ENCODE measurements at places on chromosomes 12 and 14.

DNA sequence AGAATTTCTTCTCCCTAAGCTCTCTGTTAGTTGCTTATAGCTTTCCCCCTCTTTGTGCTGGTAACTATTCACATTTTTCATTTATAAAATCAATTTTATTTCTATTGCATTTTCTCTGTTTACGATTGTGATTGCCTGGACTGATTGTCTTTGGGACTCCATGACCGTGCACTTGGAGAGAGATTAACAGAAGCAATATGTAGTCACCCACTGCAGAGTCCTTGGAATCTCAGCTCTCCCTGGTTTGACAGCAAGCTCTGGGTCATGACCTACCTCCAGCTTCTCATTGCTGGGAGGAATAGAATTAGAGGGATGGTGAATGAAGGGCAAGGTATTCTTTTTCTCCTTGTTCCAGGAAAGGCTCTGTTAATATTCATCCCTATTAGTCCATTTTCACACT is 398.2 kb downstream of the AACS start:
- DNase-seq = no peak

DNA sequence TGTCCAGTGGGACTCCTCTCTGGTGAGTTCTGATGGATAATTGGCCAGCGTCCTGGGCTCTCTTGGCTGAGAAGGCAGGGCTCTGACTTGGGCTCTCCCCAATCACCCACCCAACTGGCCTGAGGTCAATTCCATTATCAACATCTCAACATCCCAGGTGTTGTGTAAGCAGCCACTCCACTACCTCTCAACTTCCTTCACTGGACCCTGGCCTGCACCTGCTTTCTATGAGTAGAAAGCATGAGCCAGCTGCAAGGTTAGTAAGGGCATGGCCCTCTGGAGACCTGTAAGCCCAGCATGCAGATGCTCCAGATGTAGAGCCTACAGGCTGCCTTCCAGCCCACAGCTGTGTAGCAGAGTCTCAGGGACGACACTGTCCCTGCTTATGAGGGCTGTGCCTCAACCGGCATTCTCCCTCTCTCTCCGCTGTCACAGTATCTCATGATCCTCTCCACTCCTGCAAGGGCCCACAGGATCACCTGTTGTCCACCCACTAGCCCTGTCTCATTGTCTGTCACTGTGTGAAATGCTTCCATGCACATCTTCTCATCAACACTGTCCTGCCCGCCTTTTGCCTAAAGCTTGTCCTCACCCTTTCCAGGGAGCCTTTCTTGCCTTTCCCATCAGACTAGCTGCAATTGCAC is 5.4 kb upstream of the KRT81 start:
- DNase-seq = no peak

DNA sequence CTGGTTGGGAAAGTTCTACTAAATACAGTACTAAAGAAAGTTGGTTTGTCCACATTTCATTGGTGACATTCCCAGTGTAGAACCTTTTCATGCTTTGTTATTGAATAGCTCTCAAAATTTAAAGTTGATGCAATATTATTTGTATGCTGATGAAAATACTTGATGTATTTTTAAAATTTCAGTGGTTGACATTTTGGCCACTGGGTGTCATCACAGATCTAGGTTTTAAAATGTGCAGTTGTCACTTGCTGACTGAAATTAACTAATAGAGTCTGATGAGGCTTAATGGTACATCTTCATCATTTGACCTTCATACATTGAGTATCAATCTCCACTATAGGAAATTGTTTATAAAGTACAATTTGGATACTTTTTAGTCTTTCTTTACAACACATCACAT is 37.1 kb downstream of the CMAS start:
- DNase-seq = no peak

GRCh38 chr14:51205486-51205885 is 34.6 kb upstream of the TMX1 start:
- DNase-seq = no peak

DNA sequence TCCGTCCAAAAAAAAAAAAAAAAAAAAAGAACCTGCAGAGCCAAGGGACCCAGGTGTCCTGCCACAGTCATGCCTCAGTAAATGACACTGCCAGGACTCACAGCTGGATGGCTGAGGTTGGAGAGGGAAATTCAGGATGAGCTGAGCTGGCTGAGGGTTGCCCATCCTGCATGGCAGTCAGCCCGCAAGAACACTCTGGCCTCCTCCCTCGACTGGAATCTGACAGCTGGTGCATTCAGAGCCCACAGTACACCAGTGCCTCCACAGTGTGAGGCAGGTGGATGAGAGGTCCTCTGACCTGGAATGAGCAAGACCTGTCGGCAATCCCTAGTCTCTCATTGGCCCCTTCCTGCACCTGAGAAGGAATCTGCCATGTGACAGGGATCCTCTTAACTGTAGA is 74.4 kb upstream of the GPR68 start:
- no peak for DNase-seq

- no peak for DNase-seq
Measured at GRCh38 chr12:3160081-3160480, 82.9 kb downstream of the TSPAN9 start.

DNA sequence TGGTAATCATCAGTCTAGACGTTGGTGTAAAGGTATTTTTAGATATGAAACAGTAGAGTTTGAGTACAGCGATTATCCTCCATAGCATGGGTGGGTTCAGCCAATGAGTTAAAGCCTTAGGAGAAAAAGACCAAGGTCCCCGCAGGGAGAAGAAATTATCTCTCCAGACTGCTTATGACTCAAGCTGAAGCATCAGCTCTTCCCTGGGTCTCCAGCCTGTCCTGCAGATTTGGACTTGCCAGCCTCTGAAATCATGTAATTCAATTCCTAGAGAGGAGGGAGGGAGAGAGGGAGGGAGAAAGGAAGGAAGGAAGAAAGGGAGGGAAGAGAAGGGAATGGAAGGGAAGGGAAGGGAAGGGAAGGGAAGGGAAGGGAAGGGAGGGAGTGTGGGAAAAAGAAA is 12.0 kb upstream of the DTX1 start:
- no peak for DNase-seq

DNA sequence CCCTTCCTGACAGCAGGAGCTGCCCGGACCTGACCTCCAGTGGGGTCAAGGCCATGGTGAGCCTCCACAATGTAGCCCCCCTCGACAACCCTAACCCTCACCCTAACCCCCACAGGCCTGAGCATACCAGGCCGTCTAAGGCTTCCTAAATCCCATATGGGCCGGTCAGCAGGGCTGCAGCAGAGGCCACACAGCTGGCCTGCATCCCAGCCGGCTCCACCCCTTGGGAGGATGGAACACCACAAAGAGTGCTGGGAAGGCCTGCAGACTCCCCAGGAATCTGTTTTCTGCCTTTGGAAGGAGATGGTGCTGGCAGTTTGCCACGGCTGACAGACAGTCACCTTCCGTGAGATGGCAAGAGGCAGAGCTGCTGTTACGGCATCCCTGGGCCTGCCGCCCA is 2.8 kb downstream of the TMEM179 start:
- DNase-seq = no peak

- DNase-seq = no peak
Measured at GRCh38 chr12:82440885-82441284, 82.6 kb downstream of the METTL25 start.

DNA sequence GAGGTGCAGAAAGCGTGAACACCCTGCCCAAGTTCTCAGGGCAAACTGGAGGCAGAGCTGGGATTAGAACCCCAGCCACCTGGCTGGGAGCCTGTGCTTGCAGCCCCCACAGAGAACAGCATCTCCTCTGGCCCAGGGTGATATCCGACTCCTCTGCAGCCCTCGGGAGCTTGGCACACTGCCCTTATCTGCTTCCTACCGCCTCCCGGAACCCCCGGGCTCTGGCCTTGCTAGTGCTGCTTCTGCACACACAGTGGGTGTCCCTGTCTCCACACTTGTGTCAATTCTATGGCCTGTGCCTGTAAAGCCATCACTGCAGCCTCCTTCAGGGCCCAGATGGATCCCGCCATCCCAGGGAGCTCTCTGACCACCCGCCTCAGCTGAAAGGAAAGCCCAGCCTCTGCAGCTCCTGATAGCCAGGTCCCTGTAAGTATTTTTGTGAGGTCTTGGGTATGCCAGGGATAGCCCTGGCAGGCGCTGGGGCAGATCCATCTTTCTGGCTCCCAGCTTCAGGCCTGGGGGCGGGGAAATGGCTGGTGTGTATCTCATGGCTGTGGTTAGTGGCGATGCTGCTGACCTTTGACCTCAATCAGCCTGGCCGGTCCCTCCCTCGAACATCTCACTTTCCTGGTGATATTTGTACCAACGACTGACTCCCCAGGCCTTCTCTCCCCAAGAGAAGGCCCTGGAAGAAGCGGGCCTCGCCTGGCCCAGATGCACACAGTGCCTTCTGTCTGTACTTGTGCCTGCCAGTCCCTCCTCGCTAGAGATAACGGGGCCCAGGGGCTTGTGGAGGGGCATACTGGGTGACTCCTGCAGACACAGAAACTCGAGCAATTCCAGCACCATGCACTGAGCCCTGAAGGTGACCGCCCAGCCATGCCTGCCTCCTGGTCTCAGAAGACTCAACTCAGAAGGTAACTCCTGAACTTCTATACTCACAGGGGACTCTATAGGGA is 183.8 kb downstream of the CALM1 start:
- DNase-seq = no peak

DNA sequence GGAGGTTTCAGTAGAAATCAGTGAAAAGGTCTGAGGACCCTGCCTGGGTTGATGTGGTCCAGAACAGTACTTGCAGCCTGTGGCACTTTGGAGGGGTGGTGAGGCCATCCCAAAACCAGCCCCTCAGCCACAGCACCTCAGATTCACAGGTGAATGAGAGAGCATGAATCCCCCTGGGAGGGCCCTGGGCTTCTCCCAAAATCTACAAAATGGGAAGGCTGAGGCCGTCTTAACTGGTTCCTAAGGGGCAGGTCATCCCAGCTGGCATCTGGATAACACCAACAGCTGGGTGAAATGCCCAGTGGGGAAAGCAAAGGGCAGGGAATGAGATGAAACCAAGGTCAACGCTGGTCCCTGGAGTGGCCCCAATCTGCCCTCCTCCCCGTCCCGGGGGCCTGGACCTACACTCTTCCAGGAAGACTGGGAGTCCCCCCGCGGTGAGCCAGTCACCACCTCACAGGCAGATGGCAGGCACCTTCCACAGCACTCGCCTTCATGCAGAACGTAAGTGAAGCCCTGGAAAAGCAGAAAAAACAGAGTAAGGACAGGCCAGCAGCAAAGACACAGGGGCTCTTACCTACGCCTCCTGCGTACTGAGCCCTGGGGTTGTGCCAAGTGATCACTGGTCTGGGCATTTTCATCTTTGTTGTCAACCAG is 26.3 kb upstream of the ANO2 start:
- no peak for DNase-seq

DNA sequence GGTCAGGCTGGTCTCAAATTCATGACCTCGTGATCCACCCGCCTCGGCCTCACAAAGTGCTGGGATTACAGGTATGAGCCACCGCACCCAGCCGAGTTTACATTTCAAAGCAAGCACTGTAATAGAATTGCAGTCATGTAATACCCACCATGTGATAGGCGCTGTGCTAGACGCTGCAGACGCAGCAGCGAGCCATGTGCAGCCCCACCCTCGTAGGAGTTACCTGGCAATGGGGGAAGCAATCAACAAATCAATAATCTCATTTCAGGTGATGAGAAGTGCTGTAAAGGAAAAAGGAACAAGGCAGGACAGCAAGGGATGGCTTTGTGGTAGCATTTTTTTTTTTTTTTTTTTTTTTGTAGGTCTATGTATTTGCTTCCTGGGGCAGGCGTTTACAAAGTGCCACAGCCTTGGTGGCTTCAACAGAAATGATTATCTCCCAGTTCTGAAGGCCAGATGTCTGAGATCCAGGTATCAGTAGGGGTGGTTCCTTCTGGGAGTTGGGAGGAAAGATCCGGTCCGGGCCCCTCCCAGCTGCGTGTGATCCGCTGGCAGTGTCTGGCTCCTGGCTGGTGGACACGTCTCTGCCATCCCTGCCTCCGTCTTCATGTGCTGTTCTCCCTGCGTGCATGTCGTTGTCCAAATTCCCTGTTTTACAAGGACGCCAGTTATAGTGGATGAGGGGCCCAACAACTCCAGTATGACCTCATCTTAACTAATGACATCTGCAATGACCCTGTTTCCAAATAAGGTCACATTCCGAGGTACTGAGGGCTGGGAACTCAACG is 72.8 kb downstream of the TNFAIP2 start:
- DNase-seq = no peak

DNA sequence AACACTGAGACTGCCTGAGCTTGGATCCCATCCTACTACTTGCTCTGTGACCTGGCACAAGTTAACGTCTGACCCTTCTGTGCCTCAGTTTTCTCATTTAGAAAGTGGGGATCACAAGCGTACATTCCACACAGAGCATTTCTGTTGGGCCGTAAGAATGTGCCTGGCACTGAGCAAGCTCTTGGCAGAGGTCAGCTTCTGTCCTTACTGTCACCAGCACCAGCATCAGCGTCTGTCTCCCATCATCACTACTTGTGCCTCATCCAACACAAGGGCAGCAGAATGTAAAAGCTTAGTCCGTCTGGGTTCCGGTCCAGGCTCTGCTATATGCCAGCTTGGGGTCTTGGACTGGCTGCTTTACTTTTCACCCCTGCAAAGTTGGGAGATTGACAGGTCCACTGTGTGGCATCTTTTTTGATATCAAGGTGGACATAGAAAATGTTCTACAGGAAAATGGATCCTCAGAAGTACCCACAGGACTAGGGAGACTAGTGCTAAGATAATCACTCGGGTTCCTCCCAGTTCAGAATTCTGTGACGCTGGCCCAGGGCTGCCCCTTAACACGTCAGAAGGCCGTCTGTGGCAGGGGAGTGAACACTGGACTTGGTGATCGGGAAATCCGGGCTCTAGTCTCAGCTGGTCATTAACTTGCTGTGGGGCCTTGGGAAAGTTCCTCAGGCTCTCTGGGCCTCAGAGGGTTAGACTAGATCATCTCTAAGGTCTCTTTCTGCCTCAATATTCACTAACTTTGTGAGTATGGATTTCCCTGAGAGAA is 65.9 kb downstream of the CACNA1C start:
- DNase-seq = no peak

DNA sequence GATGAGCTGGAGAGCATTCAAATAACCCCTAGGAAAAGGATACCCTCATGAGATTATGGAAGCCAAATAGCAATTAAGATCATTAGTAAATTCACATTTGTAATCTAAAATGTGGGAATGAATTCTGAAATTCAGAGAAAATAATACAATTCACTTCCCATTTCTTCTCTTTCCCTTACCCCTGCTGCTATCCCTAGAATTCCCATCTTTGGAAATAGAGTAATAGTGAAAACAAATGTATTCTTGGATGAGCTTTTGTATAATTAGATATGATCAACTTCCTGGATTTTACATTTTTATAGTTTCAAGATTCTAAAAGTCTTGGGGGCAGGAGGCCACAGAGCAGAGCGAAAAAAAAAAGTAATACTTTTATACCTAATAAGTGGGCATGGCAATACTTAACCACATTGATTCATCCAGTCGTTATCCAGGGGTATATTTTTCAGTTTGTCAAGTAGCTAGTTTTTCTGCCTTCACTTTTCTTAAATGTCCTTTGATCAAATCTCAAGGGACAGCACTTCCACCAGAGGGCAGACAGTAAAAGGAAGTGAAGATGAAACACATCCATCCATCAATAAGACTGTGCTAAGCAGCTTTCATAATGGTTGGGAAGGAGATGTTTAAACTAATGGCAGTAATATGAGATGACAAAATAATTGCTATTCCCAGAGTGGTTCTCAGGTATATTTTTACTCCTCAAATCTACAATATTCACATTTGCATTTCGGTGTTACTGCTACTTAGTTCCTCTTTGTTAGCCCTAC is 401.3 kb downstream of the DIO2 start:
- no peak for DNase-seq
